Frontal cortex (tissue), 4 donors: ENCODE measurements at places on chromosomes 11 and 22. TPM values are rescaled to one million over a fixed set of nuclear protein-coding genes. Genes with fewer than 3 reads are reported as not detected.

GRCh38 chr11:68469122-68469521 lies 8.6 kb downstream of the PPP6R3 start:
- no peak for DNase-seq

GRCh38 chr11:113519989-113520613 lies 44.9 kb upstream of the DRD2 start:
- no peak for DNase-seq

DNA sequence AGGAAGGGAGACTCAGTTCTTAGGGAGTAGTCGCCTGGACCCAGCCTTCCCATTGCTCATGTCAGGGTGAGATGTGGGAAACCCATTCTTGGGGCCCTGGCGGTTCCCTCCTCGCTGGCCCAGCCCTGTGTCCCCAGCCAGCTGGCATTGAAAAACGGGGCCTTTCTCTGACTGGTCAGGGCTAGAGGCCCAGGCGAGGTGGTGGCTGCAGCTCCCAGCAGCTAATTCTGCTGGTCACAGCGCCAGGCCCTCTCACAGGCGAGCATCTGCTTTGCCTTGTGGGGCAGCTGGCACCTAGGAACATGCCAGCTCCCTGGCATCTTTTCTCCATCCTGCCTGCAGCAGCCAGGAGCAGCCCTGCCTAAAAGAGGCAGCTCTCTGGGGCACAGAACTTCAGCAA lies 20.1 kb downstream of the TSPAN18 start:
- DNase-seq, result no peak

DNA sequence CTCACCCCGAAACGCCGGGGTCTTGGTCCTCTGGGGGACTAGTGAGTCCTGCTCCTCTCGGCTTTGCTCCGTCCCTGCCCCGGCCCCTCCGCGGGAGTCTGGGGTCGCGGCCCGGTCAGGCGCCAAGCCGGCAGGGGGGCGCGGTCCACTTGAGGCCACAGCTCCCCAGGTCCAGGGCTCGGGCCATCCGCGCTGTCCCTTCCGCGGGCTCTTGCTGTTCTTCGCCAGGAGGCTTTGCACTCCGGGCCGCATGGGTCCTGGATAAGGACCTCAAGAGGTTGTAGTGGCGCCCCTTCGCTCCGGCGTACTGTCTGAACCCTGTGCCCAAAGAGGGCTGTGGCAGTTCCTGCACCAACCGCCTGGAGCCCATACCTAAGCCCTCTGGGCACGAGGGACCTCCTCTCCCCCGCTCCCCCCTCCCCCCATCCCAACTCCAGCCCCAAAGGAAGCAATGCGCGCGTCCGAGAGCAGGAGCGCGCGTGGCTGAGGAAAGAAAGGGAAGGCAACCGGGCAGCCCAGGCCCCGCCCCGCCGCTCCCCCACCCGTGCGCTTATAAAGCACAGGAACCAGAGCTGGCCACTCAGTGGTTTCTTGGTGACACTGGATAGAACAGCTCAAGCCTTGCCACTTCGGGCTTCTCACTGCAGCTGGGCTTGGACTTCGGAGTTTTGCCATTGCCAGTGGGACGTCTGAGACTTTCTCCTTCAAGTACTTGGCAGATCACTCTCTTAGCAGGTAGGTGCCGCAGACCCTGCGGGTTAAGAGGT lies at the start of gene ADM:
Gene ADM, plus strand, starts transcription at position 579 of the 767 bp plus-strand sequence. CDS start 628 bp downstream, outside the sequence.
- DNase-seq, result peak; percentile 79

GRCh38 chr11:36193290-36193619 lies 96.0 kb downstream of the COMMD9 start:
- no peak for DNase-seq

Gene TCIRG1
- 2.4 TPM for total RNA-seq

Gene P2RY2
- not detected for total RNA-seq

Gene OR10A6
- not detected for total RNA-seq

Gene ARAP1
- total RNA-seq, result 20.0 TPM
